ENCODE measurements at places on chromosomes 2 and 18.

DNA sequence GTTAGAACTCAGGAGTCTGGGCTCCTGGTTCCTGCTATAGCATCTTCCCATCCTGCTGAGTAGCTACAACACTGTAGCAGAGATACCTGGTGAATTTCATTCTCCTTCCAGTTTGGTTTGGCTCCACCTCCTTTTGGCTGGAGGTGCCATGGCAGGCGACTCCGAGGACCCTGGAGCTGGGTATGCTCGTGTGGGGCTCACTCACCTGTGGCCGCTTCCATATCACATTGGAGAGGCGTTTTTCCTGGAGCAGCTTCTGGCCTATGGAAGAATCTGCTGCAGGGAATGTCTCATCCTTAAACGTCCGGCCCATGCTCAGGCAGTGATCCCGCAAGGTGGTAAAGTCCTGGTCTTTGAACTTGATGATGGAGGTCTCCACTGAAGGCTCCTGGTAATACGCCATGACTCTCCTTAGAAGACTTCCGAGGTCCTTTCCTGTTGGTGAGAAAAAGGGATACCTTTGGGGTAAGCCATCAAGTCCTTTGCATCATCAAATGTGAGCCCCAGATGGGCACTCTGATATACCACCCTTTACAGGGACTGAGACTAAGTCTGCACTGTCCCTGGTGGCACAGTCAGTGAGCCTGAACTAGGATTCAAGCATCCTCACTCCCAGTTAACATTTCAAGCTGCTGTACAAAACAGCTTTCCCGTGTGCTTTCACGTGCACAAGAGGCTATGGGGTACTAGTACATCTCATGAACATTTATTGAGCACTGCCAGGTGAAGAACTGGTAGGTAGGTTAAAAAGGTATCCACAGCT lies 20.1 kb downstream of the CAPN13 start:
- no peak for DNase-seq

- DNase-seq: no peak
Observed at GRCh38 chr2:158305501-158305900, 151.1 kb downstream of the CCDC148 start.

DNA sequence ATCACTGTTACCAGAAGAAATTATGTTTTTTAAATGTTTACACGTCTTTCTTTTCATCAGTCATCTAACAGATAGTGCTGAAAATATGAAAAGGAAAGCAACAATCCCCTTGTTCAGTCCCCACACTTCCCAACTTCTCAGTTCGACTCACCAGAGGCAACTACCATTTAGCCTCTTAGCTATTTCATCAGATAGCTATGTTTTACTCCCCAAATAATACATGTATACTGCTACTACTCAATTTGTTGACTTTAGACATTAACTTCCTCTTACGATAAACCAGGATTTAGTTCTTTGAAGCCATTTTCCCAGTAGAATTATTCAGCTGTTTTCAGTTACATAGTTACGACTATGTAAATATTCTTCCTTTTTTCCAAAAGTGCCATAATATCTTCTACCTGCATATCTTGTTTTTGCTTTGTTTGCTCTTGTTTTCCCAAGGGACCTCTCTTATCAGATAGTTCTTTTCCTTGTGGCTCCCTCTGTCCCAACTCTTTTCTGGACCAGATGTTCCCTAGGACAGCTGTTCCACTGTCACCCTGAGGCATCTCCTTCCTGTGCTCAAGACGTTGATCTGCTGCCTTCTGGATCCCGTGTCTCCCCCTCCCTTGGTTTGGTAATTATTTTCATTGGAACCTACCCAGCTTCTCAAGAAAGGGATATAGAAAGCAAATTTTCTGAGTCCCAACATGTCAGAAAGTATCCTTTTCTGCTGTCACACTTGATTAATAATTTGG lies 289.3 kb upstream of the TANK start:
- DNase-seq: no peak

GRCh38 chr2:221779614-221780067 lies 207.5 kb upstream of the EPHA4 start:
- DNase-seq: no peak

- no peak for DNase-seq
Observed at GRCh38 chr2:103364177-103364576, 602.3 kb downstream of the TMEM182 start.

- DNase-seq: no peak
Observed at GRCh38 chr2:173989884-173990215, 24.7 kb upstream of the SP3 start.

DNA sequence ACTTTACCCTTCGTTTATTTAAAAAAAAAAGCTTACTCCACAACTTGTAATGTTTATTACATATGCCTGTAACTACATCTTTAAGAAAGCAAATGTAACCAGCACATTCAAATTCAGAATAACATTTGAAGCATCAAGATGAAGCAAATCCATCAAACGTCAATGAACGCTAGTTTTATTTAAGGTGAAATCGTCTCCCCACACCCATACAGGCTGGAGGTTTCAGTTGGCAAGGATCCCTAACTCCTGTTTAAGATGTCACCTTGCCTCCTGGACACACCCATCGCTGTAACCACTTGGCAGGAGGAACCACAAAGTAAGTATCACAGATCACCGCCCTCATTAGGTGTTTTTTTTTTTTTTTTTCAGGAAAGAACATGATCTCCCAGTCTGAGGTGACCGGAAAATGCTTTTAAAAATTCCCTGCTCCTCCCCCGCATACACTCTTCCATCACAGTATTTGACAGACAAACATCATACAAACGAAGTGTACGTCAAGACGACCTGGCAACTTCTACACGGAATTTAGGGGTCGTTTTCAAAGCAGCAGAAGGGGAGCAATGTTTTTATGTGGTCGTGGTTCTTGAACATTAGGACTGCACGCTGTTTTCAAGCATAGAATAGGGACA lies 19.7 kb upstream of the STPG4 start:
- DNase-seq: peak; percentile 84

DNA sequence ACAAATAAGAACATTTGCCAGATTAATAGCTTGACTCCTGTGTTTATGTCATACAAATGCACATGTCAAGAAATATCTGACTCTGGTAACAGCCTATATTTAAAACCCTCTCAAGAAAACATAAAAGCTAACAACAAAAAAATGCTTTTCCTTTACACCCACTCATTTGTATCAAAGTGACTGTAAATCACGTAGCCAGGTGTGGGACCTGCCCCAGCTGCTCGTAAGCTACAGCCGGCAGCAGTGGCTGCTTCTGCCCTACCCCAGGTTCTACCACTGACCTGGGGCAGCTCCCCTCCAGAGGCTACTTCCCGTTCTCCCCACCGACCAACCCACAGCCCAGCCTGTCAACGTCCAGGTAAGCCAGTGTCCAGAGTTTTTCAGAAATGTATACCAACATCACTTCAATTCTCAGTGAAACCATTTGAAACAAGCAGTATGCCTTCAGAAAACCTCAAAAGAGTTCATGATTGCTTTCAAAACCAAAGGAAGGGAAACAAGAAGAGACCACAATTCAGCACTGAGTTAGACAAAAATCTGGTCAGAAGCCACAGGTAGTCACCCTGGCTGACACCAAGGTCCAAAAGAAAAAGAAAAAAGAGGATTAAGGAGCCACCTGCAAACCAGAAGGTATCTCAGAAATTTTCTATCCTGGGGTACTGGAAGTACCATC lies 40.4 kb downstream of the KIDINS220 start:
- no peak for DNase-seq

DNA sequence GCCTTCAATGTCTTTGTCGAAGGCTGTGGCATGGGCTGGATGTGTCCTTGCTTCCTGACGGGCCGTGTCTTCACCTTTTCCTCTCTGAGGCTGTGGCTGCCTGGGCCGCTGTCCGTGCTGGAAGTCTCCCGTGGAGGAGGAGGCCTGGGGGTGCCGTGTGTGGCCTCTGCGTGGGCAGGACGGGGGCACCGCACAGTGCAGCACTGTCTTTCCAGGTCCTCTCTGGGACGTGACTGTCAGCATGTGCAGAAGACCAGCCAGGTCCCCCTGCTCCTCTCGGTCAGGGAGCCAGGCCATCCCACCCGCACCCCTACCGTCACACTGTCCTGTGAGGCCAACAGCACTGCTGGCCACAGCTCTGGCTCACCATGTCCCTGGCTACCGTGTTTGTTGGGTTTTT lies 64.4 kb upstream of the ZNF236 start:
- no peak for DNase-seq

DNA sequence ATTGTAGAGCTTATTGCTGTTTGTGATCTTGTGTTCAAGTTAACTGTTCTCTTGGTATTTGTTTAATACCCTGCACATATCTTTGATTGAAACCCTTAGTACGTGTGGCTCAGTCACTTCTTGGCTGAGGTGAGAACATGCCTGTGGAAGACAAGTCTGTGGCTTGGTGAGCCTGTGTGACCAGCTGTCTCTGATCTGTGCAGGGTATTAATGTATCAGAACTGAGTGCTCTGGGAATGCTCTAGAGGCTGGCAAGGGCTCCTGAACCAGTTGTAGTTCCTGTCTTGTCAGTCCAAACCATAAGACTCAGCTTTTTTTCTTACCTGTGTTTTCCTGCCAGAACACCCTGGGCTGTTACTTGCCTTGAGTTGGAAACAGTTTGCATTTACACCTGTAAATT lies 52.4 kb upstream of the EPHA4 start:
- no peak for DNase-seq

DNA sequence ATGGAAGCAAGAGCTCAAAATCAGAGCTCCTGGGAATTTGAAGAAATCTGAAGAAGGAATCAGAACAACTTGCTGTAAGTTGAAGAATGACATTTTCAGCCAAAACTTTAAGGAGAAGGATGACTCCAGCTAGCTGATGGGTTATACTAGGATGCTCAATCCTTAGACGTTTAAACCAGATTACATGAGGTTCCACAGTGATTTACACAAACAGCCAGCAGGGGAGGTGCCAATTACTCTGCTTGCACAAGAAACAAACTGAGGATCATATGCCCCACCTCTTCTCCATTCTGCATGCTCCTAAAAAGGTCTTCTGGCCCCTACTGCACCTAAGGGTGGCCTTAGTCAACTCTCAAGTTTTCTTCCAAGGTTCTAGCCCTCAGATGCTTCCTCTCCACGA lies 47.9 kb upstream of the PCBP1 start:
- no peak for DNase-seq

- DNase-seq: no peak
Observed at GRCh38 chr2:147364597-147364996, 480.2 kb upstream of the ACVR2A start.

DNA sequence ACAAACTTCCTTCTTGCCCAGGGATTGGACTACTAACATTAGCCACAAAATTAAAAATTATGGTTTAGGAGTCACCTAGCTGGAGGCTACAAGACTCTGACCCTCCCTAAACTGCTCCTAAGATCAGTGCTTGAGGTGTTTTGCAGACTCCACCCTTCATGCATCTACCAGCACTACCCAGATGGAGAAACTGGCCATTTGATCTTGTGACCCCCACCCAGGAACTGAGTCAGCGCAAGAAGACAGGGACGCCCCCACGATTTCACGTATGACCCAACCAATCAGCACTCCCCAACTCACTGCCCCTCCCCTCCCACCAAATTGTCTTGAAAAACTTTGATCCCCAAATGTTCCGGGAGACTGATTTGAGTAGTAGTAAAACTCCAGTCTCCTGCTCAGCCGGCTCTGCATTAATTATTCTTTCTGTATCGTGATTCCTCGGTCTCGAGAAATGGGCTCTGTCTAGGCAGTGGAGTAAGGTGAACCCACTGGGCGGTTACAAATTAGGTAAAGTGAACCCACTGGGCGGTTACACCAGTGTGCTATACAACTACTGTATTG lies 40.1 kb upstream of the CCDC88A start:
- DNase-seq: no peak

- DNase-seq: no peak
Observed at GRCh38 chr2:53432936-53433335, 334.7 kb upstream of the CHAC2 start.

GRCh38 chr2:128422571-128422970 lies 103.9 kb upstream of the HS6ST1 start:
- DNase-seq: peak; percentile 98

GRCh38 chr2:98422449-98422848 lies 22.2 kb upstream of the INPP4A start:
- DNase-seq: no peak

DNA sequence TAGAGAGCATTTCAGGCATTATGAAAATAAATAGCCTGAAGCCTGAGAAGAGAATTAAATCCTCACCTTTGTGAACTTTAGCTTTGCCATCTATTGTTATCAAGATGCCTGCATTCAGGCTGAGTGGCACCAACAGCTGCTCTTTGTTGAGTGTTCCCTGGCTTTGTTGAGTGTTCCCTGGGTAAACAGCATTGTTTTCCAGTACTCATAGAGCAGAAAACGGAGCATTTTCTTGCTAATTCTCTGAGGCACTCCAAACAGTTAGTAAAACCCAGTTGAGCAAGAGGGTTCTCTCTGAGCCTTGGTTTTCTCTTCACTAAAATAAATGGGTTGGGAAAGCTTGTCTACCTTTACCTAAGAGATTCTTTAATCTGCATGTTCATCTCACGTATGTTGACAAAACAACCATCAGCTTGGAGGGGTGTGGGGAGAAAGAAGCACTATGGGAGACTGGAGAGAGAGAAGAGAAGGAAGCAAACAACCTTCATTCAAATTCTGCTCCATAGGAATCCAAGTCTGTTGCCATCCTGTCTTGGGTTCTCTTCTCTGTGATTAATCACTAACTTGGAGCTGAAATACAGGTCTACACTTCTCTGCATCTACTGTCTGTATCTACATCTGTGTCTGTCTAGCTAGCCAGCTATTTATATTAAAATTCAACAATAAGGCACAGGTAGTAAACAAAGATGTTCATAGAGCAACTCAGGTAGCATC lies 567.0 kb upstream of the SOX11 start:
- no peak for DNase-seq

DNA sequence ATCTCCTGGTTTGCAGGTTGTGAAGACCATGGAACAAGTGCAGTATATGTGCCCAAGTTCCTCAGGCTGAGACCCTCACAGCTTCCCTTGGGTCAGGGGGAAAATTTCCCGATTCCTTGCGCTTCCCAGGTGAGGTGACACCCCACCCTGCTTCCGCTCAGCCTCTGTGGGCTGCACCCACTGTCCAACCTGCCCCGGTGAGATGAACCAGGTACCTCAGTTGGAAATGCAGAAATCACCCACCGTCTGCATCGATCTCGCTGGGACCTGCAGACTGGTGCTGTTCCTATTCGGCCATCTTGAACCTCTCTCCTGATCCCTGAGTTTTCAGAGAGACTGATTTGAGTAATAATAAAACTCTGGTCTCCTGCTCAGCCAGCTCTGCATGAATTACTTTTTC lies 30.6 kb downstream of the CHCHD5 start:
- DNase-seq: no peak

GRCh38 chr2:65504201-65504600 lies 71.8 kb upstream of the SPRED2 start:
- no peak for DNase-seq
